Fibroblast of skin of left quadriceps (primary cell): ENCODE measurements at places on chromosomes 16 and 17.

GRCh38 chr16:27112093-27112811 is 45.5 kb downstream of the C16orf82 start:
- no peak for DNase-seq

DNA sequence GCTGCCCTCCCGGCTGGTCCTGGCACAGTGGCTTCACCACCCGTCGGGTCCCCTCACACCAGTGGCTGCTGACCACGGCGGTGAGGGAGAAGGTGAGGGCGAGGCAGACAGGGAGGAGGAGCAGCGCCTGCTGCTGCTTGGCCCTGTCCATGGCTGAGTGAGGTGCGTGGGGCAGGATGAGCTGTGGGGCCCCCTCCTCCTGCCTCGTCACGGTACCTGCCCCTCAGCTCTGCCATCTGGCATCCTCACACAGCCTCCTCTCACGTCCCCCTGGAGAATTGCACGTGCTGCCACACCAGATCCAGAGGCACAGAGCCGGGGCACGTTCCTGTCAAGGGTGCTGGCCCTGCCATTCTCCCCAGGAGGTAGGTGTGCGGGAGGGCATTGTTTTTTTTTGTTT is at the start of gene GSG1L2:
Gene GSG1L2, minus strand, starts transcription at position 159 of the 400 bp plus-strand sequence. Its CDS starts 8 bp downstream, at position 151.
- DNase-seq = no peak

DNA sequence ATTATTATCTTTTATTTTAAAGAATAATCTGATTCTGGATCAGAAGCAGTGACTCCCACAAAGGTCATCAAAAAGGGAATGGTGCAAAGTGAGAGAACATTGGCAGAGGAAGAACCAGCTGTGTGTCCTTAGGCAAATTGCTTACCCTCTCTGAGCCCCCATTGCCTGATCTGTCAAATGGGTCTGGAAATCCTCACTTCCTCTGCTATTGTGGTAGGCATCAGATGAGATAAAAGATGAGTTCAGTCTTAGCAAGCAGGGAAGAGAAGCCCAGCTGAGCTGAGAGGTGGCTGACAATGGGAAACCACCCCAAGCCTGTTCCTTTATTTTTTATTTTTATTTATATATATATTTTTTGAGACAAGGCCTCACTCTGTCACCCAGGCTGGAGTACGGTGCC is 24.2 kb upstream of the PLCG2 start:
- DNase-seq = no peak

- DNase-seq = no peak
Observed at GRCh38 chr16:7628981-7629380, 296.3 kb downstream of the RBFOX1 start.

GRCh38 chr17:36544044-36544306 is 744 bp upstream of the GGNBP2 start:
- DNase-seq = peak; percentile 4

- DNase-seq = peak; percentile 85
Observed at GRCh38 chr16:70703041-70703834, 17.4 kb upstream of the MTSS2 start.

- DNase-seq = no peak
Observed at GRCh38 chr17:43669971-43670644, 8.4 kb upstream of the MEOX1 start.

GRCh38 chr16:78428193-78428592 is 328.7 kb downstream of the WWOX start:
- no peak for DNase-seq

- no peak for DNase-seq
Observed at GRCh38 chr17:29238133-29238850, 8.4 kb upstream of the CRYBA1 start.

DNA sequence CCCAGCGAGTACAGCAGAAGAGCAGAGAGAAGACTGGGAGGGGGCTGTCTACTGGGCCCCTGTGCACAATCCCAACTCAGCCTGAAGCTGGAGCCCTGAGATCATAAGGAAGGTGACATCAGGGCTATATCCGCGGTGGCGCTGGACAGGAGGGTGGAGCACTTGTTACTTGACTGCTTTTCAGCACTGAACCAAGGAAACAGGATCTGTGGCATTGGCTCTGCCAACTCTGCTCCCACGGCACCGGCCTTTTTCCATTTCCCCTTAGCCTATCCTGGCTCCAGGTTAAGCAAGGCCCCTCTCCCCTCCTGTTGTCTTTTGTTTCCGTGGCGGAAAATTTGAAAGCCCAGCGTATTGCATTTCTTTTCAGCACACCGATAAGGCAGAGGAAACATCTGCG is 125.0 kb upstream of the IRX3 start:
- DNase-seq = no peak

DNA sequence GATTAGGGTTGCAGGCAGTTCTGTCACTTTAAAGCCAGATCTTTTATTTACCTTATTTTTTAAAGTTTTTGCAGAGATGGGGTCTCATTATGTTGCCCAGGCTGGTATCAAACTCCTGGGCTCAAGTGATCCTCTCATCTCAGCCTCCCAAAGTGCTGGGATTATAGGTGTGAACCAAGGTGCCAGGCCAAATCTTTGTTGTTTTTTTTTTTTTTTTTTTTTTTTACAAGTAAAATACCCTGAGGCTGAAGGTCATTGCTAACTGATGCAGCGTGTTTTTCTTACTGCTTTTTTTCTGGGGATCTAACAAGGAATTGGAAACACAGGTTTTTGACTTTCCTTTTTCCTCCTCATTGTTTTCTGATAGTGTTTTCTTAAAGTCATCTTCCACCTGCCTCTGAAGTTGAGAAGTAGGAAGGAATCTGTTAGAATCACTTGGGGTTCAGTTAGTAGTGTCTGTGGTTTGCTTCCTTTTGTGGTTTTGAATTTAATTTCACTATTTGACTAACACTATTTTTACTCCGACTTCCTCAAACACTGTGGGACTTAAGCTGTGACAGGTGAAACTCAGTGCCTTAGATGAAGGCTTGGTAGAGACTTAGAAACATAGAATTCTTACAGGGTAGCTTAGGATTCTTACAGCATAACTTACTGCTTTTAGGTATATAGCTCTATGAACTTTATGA is 22.2 kb downstream of the CLTC start:
- no peak for DNase-seq

GRCh38 chr16:77551357-77551756 is 116.5 kb upstream of the ADAMTS18 start:
- no peak for DNase-seq

- no peak for DNase-seq
Observed at GRCh38 chr16:3187798-3188674, at the start of gene OR1F1. Gene OR1F1 (plus strand): TSS chr16:3188204.

GRCh38 chr17:48954300-48954755 is 9.7 kb upstream of the SNF8 start:
- no peak for DNase-seq

DNA sequence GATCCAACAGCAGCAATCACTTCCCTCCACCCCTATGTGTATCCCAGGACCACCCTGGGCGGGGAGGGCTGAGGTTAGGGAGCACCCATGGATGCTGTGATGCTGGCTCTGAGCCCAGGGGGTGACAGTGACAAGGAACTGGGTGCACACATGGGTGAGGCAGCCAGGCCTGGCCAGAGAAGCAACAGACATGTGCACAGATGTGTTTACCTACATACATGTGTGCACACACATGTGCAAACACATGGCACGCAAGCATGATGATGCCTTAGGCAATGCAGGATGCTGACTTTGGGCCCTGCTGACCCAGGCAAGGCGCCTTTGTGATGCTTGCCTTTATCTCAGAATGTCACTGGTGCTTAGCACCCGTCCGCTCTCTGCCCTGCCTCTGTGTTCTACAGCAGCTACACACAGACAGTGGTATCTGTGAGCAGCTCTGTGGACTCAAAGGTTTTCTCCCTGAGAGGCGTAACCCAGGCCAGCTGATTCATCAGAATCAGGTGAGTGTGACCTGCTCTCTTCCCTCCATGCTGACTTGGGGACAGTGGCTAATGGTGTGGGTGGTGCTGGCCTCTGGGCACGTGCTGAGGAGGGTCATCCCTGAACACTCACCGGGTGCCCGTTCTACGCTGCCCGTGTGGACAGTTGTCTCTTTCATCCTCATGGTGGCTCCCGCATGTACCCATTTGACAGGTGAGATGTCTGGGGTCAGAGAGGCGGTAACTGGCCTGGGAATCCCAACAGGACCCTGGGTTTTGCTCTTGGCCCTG is 38.5 kb upstream of the KSR1 start:
- DNase-seq = no peak

GRCh38 chr16:6447021-6447790 is 885.4 kb upstream of the RBFOX1 start:
- no peak for DNase-seq

- no peak for DNase-seq
Observed at GRCh38 chr17:61299517-61300513, 99.8 kb upstream of the TBX2 start.

DNA sequence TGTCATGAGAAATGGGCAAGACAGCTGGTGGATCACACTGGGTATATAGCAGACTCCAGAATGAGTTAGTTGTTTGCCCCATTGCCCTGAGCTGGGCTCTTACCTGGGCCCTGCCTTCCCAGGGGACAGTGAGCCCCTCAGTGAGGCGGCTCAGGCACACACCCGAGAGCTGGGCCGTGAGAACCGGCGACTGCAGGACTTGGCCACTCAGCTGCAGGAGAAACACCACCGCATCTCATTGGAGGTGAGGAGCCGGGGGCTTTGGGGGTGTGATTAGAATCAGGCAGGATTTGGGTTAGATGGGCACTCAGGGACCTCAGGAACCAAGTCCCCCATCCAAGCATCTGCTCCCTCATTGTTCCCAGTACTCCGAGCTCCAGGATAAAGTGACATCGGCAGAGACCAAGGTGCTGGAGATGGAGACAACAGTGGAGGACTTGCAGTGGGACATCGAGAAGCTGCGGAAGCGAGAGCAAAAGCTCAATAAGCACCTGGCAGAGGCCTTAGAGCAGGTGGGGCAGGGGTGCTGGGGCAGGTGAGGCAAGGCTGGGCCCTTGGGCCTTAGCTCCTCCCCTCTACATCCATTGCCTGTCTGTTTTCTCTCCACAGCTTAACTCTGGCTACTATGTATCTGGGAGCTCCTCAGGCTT is 2.8 kb downstream of the RNF40 start:
- DNase-seq = no peak

DNA sequence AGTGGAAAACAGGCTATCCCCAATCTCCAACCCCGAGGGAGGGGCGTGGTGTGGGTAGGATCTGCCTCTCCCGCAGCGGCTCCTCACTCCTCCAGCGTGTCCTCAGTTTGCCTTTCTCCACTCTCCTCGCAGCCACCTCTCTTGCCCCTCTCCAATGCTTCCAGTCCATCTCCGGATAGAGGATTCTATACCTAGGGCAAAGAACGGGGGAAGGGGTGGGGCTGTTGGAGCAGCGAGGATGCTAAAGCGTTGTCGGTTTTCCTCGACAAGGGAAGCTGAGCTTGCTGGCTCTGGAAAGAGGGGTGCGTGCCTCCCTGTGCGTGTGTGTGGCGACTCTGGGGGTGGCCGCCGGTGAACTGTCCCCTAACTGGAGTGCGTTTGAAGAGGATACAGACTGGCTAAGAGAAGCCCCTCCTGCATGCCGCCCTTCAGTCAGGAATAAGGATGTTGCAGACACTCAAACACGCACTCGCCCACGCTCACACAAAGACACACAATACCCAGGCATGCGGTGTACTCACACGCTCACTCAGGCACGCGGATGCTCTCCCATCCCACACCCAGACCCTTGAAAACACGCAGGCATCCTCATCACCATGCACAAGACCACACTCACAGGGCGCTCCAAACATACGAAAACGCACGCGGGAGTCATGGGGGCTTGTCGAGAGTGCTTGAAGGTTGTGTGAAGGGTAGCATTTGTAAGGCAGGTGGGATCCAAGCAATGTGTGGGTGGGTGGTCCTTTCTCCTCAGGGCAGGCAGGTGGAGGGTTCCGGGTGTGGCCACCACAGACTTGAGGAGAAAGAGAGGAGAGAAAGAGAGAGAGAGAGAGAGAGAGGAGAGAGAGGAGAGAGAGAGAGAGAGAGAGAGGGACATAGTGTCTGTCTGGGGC is 655 bp upstream of the GPR139 start:
- DNase-seq = no peak

- no peak for DNase-seq
Observed at GRCh38 chr16:995087-995486, 13.5 kb downstream of the SOX8 start.

DNA sequence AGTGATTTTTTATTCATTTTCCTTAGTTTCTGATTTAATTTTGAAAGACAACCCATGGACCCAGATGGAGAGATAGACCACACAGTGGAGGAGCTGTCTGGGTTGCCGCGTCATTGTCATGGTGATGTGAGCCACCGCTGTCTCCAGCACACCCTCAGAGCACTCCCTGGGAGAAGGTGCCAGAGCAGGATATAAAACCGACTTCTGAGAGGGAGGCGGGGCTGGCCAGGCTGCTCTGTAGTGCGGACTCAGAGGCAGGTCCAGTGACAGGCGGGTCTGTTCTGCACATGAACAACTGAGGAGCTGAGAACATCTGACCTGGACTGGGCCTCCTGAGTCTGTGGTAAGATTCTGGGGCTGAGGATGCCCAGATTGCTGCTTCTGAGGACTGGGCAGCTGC is 216.3 kb upstream of the NLRP1 start:
- DNase-seq = no peak

DNA sequence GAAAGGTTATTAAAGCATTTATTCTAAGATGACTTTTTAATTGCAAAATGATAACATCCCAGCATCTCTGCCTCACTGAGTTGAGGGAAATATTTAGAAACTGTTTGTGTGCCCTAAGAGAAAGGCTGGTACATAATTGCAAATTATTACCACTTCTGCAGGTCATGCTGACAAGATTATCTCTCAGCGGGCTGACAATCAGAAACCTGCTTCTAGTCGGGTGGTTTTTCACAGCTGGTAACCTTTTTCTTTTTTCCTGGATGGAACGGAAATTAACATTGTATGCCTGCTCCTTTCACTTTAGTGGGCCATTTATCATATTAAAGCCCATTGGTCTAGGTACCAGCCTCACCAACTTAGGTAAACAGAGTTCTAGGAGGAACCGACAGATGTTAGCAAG is 17.0 kb upstream of the NUDT7 start:
- no peak for DNase-seq
